Activated gamma-delta T cell treated with Interleukin-2 at 50 U/mL for 16 hours (primary cell): ENCODE measurements at places on chromosomes 13 and 19.

DNA sequence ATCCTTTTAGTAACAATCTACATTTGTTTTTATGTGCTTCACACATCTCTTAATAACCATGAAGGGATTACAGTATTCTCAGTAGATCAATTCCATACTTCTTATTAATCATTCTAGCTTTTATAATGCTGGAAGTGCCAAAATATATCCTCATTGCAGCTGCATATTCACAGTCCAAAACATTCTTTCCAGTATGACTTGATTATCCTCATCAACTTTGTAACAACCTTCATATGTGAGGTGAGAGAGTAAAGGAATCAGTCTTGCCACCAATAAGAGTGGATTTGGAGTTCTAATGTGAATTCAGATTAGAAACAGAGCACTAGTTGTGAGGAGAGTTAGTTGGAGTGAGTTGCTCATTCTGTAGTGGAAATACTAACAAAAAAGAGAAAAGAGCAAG is 208.0 kb upstream of the SPRY2 start:
- DNase-seq: no peak

DNA sequence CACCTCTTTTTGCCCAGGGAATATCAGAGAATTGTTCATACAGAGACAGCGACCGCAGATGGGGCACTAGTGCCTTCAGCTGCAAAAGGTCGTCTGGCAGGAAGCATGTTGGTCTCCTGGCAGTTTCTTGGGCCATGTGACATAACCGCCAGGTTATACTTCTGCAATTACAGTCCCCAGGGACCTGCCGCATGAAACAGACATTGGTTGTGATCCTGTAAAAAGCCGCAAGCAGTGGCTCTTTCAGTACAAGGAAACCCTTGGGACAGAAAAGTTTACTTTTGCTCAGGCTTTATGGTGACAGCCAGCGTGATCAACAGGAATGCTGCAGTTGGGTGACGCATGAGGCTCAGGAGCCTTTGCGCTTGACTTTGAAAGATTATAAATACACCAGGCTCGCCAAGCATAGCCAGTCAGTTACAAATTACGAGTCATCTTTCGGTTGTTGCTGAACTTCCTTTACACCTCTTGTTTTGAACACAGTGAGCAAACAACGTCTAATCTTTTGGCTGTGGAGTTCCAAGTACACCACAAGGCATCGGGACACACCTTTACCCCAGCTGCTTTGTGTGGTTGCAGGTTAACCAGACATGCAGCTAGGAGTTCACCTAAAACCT is 50.5 kb upstream of the UBE2L5 start:
- peak; percentile 69 for DNase-seq

DNA sequence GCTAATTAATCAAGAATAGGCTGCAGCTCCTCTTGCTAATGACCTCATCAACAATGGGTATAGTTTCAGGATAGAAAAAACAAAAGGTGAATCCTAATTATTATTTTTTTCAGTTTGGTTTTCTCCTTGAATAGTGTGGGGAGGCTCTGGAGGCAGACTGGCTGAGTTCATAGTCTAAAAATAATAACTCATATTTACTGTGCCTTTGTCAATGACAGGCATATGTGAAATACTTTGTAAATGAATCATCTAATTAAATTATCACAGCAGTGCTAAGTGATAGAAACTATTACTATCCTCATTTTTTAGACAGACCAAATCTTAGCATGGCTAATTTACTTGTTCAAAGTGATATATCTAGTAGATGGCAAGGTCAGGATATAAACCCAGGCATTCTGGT is 1261.0 kb upstream of the SLC10A2 start:
- DNase-seq: no peak

DNA sequence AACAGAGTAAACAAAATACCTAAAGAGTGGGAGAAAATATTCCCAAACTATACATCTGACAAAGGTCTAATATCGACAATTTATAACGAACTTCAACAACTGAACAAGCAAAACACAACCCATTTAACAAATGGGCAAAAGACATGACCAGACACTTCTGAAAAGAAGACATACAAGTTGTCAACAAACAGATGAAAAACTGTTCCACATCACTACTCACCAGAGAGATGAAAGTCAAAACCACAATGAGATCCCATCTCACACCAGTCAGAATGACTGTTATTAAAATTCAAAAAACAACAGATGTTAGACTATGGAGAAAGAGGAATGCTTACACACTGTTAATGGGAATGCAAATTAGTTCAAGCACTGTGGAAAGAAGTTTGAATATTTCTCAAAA is 233.8 kb upstream of the EDNRB start:
- DNase-seq: no peak

DNA sequence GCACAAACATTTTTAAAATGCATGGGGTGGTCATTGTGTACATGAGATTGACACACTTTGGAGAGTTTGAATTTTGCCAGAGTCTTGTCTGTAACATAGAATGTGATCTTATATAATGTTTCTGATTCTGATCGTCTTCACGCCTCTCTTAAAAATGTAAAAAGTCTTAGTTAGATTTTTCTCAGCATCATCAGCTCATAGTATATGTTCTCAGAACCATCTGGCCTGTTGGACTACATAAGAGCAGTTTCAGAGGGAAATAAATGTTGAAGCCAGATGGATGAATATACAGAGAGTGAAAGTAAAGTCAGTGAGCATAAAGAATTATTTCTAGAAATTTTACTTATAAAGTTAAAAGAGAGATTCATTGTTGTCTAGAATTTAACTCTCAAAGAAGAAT is 789.9 kb upstream of the MIR17HG start:
- no peak for DNase-seq
